ENCODE measurements at places on chromosomes 12 and 14. TPM values are rescaled to one million over a fixed set of nuclear protein-coding genes. Genes with fewer than 3 reads are reported as not detected.

- no peaks in the 10 kb centered on the region for H3K36me3 ChIP-seq
- H3K4me1 ChIP-seq = no peaks in the 10 kb centered on the region
- H3K4me3 ChIP-seq = no peak overlapping the region
- H3K27me3 ChIP-seq = no peaks in the 10 kb centered on the region
Measured at GRCh38 chr12:117821480-117822175, 147.2 kb downstream of the KSR2 start.

DNA sequence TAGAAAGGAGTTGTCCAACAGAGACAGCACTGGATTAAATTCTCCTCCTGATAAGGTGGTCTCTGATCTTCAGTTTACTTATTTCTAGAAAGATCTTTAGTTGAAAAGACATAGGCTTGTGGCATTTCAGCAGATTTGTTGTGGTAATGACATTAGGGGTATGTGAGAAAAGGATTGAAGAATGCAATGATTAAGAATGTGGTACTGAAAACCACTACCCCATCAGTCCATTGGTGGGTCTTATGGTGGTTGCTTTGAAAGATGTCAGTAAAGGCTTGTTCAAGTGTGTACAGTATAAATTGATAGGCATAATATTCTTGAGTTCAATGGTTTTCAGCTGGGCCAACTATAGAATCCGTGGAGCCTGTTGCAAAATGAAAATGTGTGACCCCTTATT lies 10.8 kb downstream of the PPFIBP1 start:
- no peaks in the 10 kb centered on the region for H3K27me3 ChIP-seq
- H3K27ac ChIP-seq = no peak overlapping the region
- H3K4me1 ChIP-seq = peaks cover 13% of the 10 kb centered on the region
- no peaks in the 10 kb centered on the region for H3K36me3 ChIP-seq

- H3K36me3 ChIP-seq = no peaks in the 10 kb centered on the region
- H3K4me3 ChIP-seq = no peak overlapping the region
- no peaks in the 10 kb centered on the region for H3K4me1 ChIP-seq
- H3K27ac ChIP-seq = no peak overlapping the region
- DNase-seq = no peak
Measured at GRCh38 chr14:93665169-93665568, 123.1 kb downstream of the PRIMA1 start.

GRCh38 chr12:68499616-68500015 lies 111.1 kb upstream of the RAP1B start:
- no peak overlapping the region for H3K4me3 ChIP-seq
- no peaks in the 10 kb centered on the region for H3K27me3 ChIP-seq
- DNase-seq = no peak
- H3K27ac ChIP-seq = no peak overlapping the region
- H3K36me3 ChIP-seq = no peaks in the 10 kb centered on the region

DNA sequence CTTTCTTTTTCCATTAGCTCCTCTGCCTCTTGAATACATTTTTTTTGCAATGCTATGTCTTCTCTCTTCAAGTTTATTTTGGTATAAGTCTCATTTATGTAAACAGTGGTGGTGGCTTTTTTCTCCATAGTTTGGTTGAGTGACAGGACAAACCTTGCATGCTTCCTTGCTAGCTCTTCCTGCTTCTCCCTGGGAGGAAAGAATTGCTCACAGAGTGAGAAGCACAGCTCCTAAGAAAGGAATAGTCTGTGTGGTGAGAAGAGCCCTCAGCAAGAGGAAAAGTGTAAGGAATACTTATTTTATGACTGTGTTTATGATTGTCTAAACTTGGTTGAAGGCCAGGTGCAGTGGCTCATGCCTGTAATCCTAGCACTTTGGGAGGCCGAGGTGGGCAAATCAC lies 11.5 kb downstream of the CCDC175 start:
- peak overlapping the region; percentile 35 for H3K27ac ChIP-seq
- H3K27me3 ChIP-seq = no peaks in the 10 kb centered on the region
- DNase-seq = no peak
- H3K36me3 ChIP-seq = no peaks in the 10 kb centered on the region
- no peak overlapping the region for H3K4me3 ChIP-seq

- peak; percentile 39 for DNase-seq
- H3K27me3 ChIP-seq = no peaks in the 10 kb centered on the region
- peak overlapping the region; percentile 54 for H3K27ac ChIP-seq
- H3K4me3 ChIP-seq = peak overlapping the region; percentile 47
- H3K36me3 ChIP-seq = no peaks in the 10 kb centered on the region
- peaks cover 6% of the 10 kb centered on the region for H3K4me1 ChIP-seq
Measured at GRCh38 chr12:88142610-88142991, 494 bp downstream of the TMTC3 start.

DNA sequence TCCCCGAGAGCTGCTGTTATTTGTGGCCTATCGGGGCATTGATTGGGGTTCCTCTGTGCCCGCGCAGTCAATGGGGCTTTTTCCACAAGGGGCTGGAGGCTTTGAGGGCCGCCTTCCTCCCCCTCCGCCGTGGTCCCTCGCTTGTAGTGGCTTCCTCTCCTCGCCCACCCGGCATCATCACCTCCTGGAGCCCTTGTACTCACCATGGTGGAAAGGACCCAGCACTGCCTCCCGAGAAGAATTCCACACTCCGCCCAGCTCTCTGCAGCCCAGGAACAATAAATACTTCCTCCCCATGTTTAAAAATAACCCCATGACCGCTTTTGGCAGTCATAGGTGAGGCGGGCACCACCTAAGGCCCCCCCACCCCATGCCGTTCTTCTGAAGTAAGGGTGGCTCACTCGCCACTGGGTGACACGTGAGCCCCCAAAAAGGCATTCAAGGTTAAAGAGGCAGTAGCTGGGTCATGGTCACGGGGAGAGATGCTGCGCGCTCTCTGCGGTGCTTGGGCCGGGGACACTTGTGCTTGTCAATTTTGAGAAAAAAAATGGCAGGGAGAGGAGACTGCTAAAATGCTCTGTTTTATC lies at the start of gene MYL2:
Gene MYL2, minus strand, starts transcription at position 256 of the 587 bp plus-strand sequence. Its CDS starts 50 bp downstream, at position 206.
- no peaks in the 10 kb centered on the region for H3K4me1 ChIP-seq
- no peaks in the 10 kb centered on the region for H3K27me3 ChIP-seq
- H3K27ac ChIP-seq = no peak within 1 kb of the TSS

- no peaks in the 10 kb centered on the region for H3K36me3 ChIP-seq
- H3K27me3 ChIP-seq = peaks cover 100% of the 10 kb centered on the region
- no peak overlapping the region for H3K4me3 ChIP-seq
- H3K27ac ChIP-seq = no peak overlapping the region
Measured at GRCh38 chr14:60510951-60511599, 2.1 kb downstream of the SIX6 start.

GRCh38 chr12:39572551-39572950 lies 47.1 kb downstream of the ABCD2 start:
- no peak overlapping the region for H3K27ac ChIP-seq
- H3K36me3 ChIP-seq = no peaks in the 10 kb centered on the region
- no peaks in the 10 kb centered on the region for H3K27me3 ChIP-seq
- H3K4me3 ChIP-seq = no peak overlapping the region

GUCY2C gene
- 47.6 TPM for total RNA-seq
